ENCODE measurements at places on chromosomes 16 and 17. TPM values are rescaled to one million over a fixed set of nuclear protein-coding genes. Genes with fewer than 3 reads are reported as not detected.
A peak's percentile ranks its signal among the peaks of the same experiment; 100 is the strongest.

The DNAAF8 gene
- total RNA-seq: 0.85 TPM

GRCh38 chr16:23124315-23124714, 24.9 kb downstream of the USP31 start:
- DNase-seq: no peak

- DNase-seq: no peak
Observed at GRCh38 chr16:27708651-27709050, 158.7 kb downstream of the KATNIP start.

The IRX6 gene
- total RNA-seq: 0.44 TPM

DNA sequence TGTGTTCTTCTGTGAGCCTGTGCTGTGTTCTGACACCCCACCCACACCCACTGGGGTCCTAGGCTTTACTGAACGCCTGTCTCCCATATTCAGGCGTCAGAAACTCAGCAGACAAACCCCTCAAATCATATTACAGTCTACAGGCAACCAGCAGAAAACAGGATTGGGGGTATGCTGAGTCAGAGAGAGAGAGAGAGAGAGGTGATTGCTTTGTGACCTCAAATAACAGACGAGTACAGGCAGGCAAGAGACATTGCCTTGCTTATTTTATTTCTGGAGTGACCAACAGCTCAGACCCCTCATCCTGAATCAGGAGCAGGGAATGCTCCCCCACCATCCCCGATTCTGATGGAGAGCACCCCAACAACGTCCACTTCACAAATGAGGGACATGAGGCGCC, 473.9 kb downstream of the PMP22 start:
- DNase-seq: no peak

GRCh38 chr17:68603656-68604055, 2.5 kb upstream of the FAM20A start:
- DNase-seq: no peak

The NAA38 gene
- 66.9 TPM for total RNA-seq

GRCh38 chr16:5065326-5065725, 430 bp downstream of the C16orf89 start:
- DNase-seq: no peak

The P2RX5 gene
- 7.7 TPM for total RNA-seq

The AXIN2 gene
- 16.4 TPM for total RNA-seq

The ABCA9 gene
- 29.7 TPM for total RNA-seq

The PIPOX gene
- 0.91 TPM for total RNA-seq

The FHOD1 gene
- 25.8 TPM for total RNA-seq

- no peak for DNase-seq
Observed at GRCh38 chr17:75922173-75922961, 17.7 kb upstream of the MRPL38 start.

The CASKIN2 gene
- 37.7 TPM for total RNA-seq

The ALOX15B gene
- total RNA-seq: not detected

DNA sequence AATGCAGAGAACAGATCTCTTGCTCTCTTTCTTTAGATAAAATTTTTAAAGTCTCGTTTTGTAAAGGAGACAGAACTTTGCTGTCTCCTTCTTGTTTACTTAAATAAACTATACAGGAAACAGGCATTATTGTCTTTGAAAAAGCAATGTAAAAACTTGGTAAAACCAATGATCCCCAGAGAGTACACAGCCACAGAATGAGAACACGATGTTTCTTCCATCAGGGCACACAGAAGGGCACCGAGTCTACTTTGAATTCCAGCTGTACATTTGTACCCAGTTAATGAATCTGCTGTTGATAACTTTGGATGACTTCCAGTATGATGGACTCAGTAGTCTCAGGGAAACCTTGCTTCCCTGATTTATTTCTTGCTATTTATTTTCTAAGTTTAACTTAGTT, 8.1 kb upstream of the TMEM100 start:
- no peak for DNase-seq

The KRTAP2-1 gene
- total RNA-seq: not detected

DNA sequence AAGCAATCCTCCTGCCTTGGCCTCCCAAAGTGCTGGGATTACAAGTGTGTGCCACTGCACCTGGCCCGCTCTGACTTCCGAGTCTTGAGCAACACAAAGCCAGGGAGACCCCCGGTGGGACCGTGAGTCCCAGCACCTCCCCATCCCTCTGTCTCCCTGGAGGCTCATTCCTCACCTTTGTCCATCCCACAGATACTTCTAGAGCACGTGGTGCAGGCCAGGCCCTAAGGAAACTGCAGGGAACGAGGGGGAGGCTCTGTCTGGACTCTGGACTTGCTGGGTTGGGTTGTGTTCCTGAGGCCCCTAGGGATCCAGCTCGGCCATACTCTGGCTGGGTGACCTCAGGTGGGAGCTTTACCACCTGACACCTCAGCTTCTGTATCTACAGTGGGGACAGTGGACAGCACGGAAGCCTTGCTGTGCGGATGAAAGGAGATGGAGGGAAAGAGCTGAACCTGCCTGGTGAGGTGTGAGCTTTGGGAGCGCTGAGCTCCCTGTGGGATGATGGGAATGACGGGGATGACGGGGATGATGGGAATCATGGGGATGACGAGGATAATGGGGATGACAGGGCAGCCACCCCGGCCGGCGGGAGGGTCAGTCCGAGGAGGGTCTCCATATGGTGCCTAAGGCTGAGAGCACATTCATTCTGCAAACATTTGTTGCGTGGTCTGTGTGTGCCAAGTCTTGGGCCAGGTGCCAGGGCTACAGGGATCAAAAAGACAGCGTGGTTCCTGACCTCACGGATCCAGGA, 26.6 kb downstream of the C16orf74 start:
- DNase-seq: no peak

DNA sequence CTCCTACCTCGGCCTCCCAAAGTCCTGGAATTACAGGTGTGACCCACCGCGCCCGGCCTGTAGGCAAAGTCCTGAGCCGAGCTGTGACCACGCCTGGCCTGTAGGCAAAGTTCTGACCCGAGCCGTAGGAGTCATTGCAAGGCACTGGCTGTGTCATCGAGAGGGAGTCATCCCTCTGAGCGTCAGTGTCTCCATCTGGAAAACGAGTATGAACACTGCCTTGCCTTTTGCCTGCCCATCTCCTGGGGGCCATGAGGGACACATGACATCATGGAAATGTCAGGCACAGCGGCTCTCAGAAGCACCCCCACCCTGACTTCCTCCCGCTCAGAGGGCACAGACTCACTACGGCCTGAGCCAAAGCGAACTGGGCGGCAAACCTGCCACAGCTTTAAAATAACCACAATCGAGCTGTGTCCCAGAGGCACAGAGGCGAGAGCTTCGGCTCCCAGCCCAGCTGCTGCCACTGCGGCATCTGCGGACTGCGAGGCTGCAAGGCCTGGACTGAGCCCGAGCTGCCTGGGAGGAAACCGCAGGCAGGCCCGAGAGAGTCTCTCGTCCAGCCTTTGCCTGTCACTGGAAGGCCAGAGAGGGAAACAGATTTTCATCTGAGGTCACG, 50.8 kb downstream of the RPH3AL start:
- DNase-seq: peak; percentile 64

DNA sequence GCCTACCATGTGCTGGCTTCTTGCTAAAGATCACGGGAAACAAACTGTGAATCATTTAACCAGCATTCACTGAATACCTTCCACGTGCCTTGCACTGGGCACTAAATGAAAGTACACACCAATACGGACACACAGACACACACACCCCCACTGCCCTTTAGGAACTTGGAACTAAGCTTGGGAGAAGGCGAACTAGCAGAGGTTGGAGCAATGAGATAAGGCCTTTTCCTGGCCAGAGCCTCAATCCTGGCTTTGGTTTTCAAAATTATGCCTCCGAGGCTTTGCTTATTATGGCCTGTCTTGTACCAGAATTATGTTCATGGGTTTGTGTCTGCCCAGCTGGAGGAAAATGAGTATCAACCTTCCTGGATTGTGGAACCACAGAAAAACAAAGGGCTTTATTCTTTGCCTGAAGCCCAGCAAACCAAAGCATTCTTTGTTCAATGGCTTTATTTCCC, 32.3 kb downstream of the CPPED1 start:
- no peak for DNase-seq

The GRB7 gene
- total RNA-seq: 2.5 TPM

GRCh38 chr16:11250091-11250785, 5.8 kb downstream of the SOCS1 start:
- no peak for DNase-seq

GRCh38 chr16:88505405-88506082, 52.5 kb downstream of the ZFPM1 start:
- DNase-seq: peak; percentile 67

The VTN gene
- total RNA-seq: 14.3 TPM

GRCh38 chr16:19162085-19162484, 6.0 kb upstream of the SYT17 start:
- DNase-seq: no peak

DNA sequence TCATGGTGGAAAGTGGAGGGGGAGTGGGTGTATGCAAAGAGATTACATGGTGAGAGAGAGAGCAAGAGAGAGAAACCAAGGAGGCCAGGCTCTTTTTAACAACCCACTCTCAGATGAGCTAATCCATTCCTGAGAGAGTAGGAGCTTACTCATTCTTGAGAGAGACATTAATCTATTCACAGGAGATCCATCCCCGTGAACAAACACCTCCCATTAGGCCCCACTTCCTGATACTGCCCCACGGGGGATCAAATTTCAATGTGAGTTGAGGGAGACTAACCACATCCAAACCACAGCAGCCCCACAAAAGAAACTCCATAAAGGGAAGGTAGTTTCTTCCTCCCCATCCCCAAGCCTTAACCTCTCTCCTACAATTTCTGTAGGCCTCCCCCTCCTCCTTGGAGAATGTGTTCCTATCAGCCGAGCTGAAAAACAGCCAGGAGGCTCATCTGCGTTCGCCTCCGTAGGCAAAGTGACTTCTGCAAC, 450.0 kb downstream of the NPIPA7 start:
- no peak for DNase-seq

The HOXB8 gene
- total RNA-seq: 0.32 TPM

The SOX9 gene
- 12.4 TPM for total RNA-seq

The WNT9B gene
- total RNA-seq: 0.53 TPM

The KRTAP9-4 gene
- not detected for total RNA-seq

DNA sequence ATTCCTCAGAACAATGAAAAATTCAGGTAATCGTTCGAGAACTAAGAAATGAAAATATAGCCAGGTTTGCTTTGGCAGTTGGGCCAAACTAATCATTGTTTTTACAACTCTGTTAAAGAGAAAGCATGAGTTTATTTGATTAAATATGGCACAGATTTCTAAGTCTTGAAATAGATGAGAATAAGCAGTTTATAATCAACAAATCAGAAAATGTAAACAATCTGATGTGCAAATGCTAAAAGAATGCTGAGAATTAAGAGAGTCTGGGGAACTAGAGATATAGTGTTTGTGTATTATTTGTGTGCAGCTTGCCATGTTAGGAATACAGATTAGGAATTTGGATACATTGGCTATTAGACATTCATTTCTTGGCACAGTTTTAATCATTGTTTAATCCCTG, 212.5 kb downstream of the TANC2 start:
- DNase-seq: no peak

DNA sequence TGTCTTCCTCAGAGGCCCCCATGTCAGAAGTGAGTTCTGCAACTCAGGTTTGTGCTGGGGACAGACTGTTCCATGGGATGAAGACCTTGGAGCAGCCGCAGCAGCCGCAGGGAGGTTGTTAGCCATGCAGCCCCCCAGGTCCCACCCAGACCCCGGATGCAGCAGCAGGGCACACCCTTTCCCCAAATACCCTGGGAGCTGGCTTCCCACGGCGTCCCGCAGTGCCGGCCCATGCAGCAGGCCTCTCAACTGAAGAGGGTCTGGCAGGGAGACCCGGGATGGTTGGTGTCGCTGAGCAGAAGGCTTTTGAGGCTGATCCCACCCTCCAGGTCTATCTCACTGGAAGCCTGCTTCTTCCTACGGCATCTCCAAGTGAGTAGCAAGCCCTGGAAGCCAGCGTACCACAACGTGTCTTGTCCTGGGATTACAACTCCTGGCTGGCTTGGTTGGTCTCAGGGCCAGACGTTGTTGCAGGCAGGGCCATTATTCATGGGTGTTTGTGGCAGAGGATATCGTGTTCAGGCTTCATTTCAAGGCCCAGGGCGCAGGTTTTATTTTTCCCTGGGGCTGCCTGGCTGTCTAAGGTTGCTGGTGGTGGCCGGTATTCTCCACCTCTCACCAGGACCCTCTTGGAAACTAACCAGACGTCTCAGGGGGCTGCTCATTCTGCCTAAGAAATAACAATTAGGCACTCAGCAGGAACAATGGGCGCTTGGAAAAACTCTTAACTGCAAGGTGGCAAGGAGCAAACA, 223.2 kb downstream of the C16orf95 start:
- DNase-seq: no peak

- no peak for DNase-seq
Observed at GRCh38 chr17:50737118-50737698, 17.8 kb downstream of the LUC7L3 start.

DNA sequence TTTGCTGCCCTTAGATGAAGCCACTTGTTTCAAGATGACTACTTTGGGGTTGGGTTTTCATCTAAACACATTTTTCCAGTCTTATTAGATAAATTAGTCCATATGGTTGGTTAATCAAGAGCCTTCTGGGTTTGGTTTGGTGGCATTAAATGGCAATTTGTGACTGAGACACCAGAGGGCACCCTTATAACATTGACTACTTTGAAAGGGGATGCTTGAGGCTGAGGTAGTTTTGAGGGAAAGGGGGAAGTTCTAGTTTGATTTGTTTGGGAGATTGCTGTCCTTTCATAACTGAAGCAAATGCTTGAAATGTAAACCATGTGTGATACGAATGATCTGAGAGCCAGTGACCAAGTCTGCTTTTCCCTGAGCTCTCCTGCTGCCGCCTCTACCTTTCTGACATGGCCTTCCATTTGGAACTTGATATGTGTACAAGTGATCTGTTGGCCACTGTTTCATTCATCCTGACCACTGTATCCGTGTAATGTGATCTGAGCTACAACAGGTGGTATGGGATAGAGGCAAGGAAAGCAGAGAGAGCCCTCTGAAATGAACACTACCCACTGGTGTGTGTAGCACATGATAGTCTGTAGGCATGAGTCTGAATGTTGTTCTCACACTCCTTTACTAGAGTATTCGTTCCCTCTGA, 5.8 kb upstream of the RARA start:
- no peak for DNase-seq

The DOC2A gene
- total RNA-seq: 0.77 TPM

The UBN1 gene
- total RNA-seq: 33.6 TPM

- DNase-seq: no peak
Observed at GRCh38 chr17:15000661-15001060, 264.5 kb downstream of the PMP22 start.
